Mesothelial cell of epicardium (in vitro differentiated cells): ENCODE measurements at places on chromosomes 12 and 14.

DNA sequence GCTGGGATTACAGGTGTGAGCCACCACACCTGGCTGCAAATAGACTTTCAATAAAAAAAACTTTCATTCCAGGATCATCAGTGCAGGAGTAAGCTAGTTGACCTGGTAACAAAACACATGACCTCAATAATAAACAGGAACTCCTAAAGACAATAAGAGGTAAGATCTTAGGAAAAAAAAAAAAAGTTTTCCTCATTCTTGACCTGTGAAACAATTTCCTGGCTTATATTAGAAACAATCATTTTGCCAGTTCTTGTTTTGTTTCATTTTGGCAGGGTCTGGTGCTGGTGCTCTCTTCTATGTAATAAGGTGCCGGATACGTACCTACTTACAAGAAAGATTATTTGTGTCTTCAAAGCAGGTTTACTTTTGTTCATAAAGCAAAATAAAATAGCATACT, 90.6 kb upstream of the AMN1 start:
- DNase-seq, result no peak
- peaks cover 6% of the 10 kb centered on the region for H3K36me3 ChIP-seq
- H3K27ac ChIP-seq, result no peak overlapping the region
- H3K27me3 ChIP-seq, result no peaks in the 10 kb centered on the region

- no peaks in the 10 kb centered on the region for H3K4me1 ChIP-seq
- H3K4me3 ChIP-seq, result no peak overlapping the region
- peaks cover 28% of the 10 kb centered on the region for H3K27me3 ChIP-seq
- H3K27ac ChIP-seq, result no peak overlapping the region
- no peak for DNase-seq
Measured at GRCh38 chr12:119024356-119024755, 43.0 kb downstream of the SRRM4 start.

GRCh38 chr12:106098691-106099200, 40.0 kb downstream of the NUAK1 start:
- no peak overlapping the region for H3K27ac ChIP-seq
- peaks cover 43% of the 10 kb centered on the region for H3K4me1 ChIP-seq
- no peaks in the 10 kb centered on the region for H3K27me3 ChIP-seq
- DNase-seq, result no peak

GRCh38 chr14:43413084-43413483, 1094.0 kb downstream of the FSCB start:
- peaks cover 7% of the 10 kb centered on the region for H3K4me1 ChIP-seq
- DNase-seq, result no peak
- no peaks in the 10 kb centered on the region for H3K36me3 ChIP-seq
- H3K27ac ChIP-seq, result no peak overlapping the region
- H3K4me3 ChIP-seq, result no peak overlapping the region

GRCh38 chr12:2248901-2249381, 196.2 kb downstream of the CACNA1C start:
- H3K4me1 ChIP-seq, result peaks cover 21% of the 10 kb centered on the region
- H3K27me3 ChIP-seq, result no peaks in the 10 kb centered on the region
- H3K27ac ChIP-seq, result no peak overlapping the region
- no peak overlapping the region for H3K4me3 ChIP-seq
- H3K36me3 ChIP-seq, result no peaks in the 10 kb centered on the region

- H3K36me3 ChIP-seq, result no peaks in the 10 kb centered on the region
- H3K27me3 ChIP-seq, result no peaks in the 10 kb centered on the region
- no peak for DNase-seq
- peaks cover 14% of the 10 kb centered on the region for H3K4me1 ChIP-seq
- no peak overlapping the region for H3K27ac ChIP-seq
Measured at GRCh38 chr12:18559242-18559641, 178.6 kb downstream of the PLCZ1 start.

DNA sequence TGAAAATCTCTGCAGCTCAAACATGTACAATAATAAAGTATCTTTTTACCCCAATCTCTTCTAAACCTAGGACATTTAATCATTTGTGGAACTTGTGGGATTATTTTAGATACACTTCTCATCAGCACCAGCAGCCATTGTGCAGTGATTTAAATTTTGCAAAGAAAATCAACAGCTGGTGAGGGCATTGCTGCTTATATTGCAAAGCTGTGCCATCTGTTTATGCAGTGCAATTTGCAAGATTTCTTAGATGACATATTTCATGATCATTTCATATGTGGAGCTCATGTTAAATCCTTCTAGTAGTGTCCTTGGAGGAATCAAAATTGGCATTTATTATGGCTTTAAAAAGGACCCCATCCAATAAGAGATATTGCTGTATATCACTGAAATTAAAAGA, 320.7 kb downstream of the BTG1 start:
- no peaks in the 10 kb centered on the region for H3K27me3 ChIP-seq
- no peak for DNase-seq
- H3K27ac ChIP-seq, result no peak overlapping the region
- no peaks in the 10 kb centered on the region for H3K4me1 ChIP-seq
- peaks cover 3% of the 10 kb centered on the region for H3K36me3 ChIP-seq
- H3K4me3 ChIP-seq, result no peak overlapping the region

- no peaks in the 10 kb centered on the region for H3K36me3 ChIP-seq
- DNase-seq, result no peak
- H3K27ac ChIP-seq, result peak overlapping the region; percentile 96
- no peaks in the 10 kb centered on the region for H3K27me3 ChIP-seq
Measured at GRCh38 chr14:68404652-68405183, 388.1 kb downstream of the ZFP36L1 start.

DNA sequence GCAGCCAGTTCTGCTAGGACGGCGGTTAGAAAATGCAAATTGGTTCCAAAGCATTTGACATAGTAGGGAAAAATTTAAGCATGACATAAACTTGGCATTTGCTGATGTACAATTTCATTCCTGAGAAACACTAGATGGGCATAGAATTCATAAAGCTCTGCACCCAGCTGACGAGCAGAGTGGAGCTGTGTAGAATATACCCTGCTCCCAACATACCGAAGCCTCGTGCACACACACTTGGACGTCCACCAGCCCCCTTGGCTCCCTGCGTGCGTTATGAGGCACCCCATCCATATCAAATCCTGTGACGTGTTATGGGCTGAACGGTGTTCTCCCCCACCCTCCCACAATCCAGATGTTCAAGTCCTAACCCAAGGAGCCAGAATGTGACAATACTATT, 65.4 kb downstream of the CLMN start:
- H3K4me3 ChIP-seq, result no peak overlapping the region
- no peaks in the 10 kb centered on the region for H3K27me3 ChIP-seq
- peaks cover 51% of the 10 kb centered on the region for H3K4me1 ChIP-seq
- H3K27ac ChIP-seq, result no peak overlapping the region
- no peak for DNase-seq

- H3K27me3 ChIP-seq, result no peaks in the 10 kb centered on the region
- H3K4me3 ChIP-seq, result no peak overlapping the region
- no peak overlapping the region for H3K27ac ChIP-seq
- DNase-seq, result no peak
- peaks cover 10% of the 10 kb centered on the region for H3K36me3 ChIP-seq
Measured at GRCh38 chr14:103633391-103633790, 4.4 kb downstream of the KLC1 start.

DNA sequence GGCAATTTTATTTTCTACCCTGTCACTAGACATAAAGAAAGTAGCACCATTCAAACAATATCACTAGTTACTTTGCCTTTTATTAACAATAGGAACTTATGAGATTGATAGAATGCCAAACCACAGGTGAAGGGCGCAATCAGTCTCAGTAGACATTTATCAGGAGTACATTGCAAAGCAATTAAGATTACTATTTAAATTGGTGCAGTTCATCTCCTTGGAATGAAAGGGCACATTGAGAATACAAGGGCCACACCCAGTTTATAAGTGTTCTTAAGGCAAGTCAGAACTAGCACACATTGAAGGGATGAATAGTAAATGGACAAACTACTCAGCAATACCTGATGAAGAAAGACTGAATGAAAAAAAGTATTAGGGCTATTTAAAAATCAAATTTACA, 601.4 kb downstream of the C12orf50 start:
- H3K36me3 ChIP-seq, result peaks cover 33% of the 10 kb centered on the region
- no peak overlapping the region for H3K27ac ChIP-seq
- H3K4me3 ChIP-seq, result no peak overlapping the region
- H3K27me3 ChIP-seq, result no peaks in the 10 kb centered on the region
- DNase-seq, result no peak
- peaks cover 22% of the 10 kb centered on the region for H3K4me1 ChIP-seq

DNA sequence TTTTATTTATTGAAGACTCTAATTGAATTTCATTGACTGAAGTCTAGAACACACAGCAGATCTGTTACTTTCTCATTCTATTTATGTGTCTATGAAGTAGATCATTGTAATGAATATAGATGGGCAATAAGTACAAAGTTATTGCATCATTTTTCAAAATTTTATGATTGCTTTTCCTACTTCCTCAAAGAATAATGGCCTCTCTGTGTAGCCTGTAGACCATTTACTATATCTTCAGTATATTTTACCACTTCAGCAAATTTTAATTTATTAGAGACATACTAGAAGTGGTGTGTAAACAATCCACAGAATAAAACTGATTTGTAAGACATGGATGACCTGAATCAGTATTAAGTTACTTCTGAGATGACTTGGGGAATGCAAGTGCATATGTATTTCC, 291.7 kb upstream of the FAR2 start:
- DNase-seq, result no peak
- no peaks in the 10 kb centered on the region for H3K27me3 ChIP-seq

GRCh38 chr12:47082283-47082682, 2.5 kb upstream of the AMIGO2 start:
- no peak overlapping the region for H3K27ac ChIP-seq
- peaks cover 45% of the 10 kb centered on the region for H3K4me1 ChIP-seq
- H3K36me3 ChIP-seq, result no peaks in the 10 kb centered on the region
- no peak for DNase-seq
- peaks cover 33% of the 10 kb centered on the region for H3K27me3 ChIP-seq
- H3K4me3 ChIP-seq, result no peak overlapping the region

DNA sequence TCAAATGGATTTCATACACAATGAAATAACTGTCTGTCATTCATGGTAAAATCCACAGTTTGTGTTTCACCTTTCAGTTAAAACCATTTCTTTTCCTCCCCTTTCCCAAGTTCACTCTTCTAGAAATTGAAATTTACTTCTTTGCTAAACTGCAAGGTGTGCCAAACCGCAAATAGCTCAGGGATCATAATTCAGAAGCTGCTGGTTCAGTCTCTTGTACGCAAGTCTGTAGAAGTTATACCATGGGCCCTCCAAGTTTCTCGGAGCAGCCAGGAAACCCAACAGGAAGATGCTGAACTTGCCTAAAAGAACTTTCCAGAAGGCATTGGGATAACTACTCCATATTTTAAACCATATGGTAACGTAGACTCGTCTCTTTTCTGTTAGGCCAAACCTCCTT, 268.9 kb downstream of the FLRT2 start:
- no peak overlapping the region for H3K27ac ChIP-seq
- no peaks in the 10 kb centered on the region for H3K27me3 ChIP-seq
- peaks cover 10% of the 10 kb centered on the region for H3K4me1 ChIP-seq
- no peaks in the 10 kb centered on the region for H3K36me3 ChIP-seq
- DNase-seq, result no peak

DNA sequence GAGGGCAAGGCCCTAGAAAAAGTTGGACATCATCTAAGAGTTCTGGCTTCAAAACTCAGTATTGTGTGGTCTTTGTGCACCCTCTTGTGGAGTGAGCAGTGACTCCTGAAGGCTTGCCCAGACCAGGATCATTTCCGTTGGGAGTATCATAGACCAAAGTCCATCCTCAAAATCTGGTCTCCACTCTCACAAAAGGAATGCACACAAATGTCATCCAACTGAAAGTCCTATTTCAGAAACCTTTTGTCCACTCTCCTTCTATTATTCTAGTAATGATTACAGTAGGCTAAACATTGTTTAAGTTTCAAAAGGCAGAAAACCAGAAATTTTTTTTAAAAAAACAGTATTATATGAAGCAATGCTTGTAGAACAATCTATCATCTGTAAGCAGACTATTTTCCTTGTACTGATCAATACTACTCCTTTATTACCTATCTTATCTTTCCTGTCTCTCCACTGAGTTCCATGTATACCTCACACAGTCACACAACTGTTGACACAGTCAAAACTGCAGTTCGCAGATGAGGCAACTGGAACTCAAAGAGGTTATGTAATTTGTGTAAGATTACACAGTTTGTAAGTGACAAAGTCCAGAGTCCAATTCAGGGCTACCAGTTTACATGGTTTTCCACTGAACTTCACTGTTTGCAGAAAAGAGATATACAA, 41.4 kb downstream of the COX16 start:
- H3K27ac ChIP-seq, result no peak overlapping the region
- DNase-seq, result peak; percentile 45
- H3K36me3 ChIP-seq, result no peaks in the 10 kb centered on the region
- H3K27me3 ChIP-seq, result peaks cover 8% of the 10 kb centered on the region
- no peaks in the 10 kb centered on the region for H3K4me1 ChIP-seq
- no peak overlapping the region for H3K4me3 ChIP-seq

GRCh38 chr12:118436986-118437385, 60.6 kb downstream of the SUDS3 start:
- no peak overlapping the region for H3K4me3 ChIP-seq
- no peak for DNase-seq
- no peaks in the 10 kb centered on the region for H3K4me1 ChIP-seq
- no peak overlapping the region for H3K27ac ChIP-seq
- H3K27me3 ChIP-seq, result peaks cover 11% of the 10 kb centered on the region

DNA sequence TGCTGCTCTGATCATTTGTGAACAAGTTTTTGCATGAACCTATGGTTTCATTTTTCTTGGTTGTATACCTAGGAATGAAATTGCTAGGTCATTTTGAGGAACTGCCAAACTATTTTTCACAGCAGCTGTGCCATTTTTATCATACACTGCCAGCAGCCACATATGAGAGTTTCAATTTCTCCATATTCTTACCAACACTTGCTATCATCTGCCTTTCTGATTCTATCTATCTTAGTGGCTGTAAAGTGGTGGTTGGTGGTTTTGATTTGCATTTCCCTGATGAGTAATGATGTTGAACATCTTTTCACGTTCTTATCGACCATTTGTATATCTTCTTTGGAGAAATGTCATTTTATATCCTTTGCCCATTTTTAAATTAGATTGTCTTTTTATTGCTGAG, 146.1 kb downstream of the C12orf75 start:
- H3K4me1 ChIP-seq, result peaks cover 12% of the 10 kb centered on the region
- H3K36me3 ChIP-seq, result no peaks in the 10 kb centered on the region
- no peak for DNase-seq

DNA sequence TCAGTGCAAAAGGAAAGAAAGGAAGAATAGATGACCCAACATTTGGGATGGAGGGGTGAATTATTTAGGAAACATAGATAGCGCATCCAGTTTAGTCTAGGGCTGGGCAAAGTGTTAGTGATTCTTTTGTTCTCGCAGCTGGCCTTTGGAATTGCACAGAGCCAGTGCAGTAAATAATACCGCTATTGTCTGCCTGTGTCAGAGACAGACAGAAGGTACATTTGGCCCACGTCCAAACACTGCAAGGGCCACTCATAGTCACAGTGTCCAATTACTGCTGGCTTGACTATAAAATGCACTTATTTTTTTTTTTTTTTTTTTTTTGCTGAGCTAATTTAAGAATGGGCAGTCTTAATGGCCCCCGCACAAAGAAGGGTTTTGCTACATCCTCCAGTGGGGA, 638.6 kb downstream of the BCL11B start:
- DNase-seq, result no peak
- no peaks in the 10 kb centered on the region for H3K27me3 ChIP-seq
- H3K27ac ChIP-seq, result no peak overlapping the region
- H3K4me1 ChIP-seq, result no peaks in the 10 kb centered on the region
